Activated CD8-positive, alpha-beta T cell treated with anti-CD3 and anti-CD28 coated beads, Interleukin-2, amount 10 ng/mL, durations not matched to agents 7 days and 5 days (primary cell): ENCODE measurements at places on chromosomes 12 and 14. TPM values are rescaled to one million over a fixed set of nuclear protein-coding genes. Genes with fewer than 3 reads are reported as not detected.
A peak's percentile ranks its signal among the peaks of the same experiment; 100 is the strongest.

DNA sequence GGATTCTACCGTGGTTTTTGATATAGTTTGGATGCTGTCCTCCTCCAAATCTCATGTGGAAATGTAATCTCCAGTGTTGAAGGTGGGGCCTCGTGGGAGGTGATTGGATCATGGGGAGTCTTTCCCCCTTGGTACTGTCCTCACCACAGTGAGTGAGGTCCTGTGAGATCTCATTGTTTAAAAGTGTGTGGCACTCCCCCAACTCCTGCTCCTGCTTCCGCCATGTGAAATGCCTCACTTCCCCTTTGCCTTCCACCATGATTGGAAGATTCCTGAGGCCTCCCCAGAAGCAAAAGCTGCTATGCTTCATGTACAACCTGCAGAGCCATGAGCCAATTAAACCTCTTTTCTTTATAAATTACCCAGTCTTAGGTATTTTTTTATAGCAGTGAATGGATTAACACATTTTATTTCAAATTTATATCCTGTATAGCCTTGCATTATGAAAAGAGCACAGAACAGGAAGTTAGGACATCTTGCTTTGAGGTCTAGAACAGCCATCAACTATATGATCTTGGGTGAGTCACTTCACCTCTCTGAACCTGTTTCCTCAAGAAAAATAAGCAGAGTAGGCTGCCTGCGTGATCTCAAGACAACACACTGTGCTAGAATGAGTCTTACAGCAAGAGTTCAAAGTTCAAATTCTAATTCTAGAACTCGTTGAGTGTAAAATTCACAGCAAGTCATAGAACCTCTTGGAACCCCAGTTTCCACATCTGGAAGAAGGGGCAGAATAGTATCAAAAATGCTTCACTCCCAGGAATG lies 160.9 kb upstream of the EEA1 start:
- peak; percentile 47 for DNase-seq

The COL2A1 gene
- total RNA-seq, result not detected

The TDRD9 gene
- total RNA-seq, result 1.3 TPM

DNA sequence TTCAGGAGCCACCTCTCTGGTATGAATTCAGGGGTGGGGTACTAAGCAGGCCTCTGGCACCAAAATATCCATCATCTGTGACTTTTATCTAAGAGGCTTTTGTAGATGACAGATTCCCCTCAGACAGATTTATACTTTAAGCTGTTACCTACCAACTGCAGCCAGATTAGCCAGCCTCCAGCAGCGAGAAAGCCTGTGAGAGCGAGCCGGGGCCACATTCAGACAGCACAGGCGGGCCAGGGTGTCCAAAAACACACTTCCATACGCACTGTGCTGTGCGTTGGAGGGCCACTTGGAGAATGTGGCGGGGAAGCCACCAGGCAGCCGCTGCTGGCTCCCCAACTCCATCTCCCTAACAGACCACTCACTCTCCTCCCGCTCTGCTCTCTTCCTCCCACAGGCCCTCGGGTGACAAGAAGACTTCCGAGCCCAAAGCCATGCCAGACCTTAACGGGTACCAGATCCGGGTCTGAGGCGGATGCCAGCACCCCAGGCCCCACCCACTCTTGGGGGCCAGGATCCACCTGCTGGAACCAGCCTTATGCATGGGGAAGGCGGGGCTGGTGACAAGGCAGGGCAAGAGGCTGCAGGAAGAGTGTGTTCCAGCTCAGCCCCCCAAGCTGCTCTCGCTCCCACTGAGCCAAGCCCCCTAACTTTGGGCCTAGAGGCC lies 17.4 kb downstream of the VASH1 start:
- DNase-seq, result no peak

GRCh38 chr12:9951026-9951675 lies 19.0 kb upstream of the CLEC2A start:
- DNase-seq, result peak; percentile 70

DNA sequence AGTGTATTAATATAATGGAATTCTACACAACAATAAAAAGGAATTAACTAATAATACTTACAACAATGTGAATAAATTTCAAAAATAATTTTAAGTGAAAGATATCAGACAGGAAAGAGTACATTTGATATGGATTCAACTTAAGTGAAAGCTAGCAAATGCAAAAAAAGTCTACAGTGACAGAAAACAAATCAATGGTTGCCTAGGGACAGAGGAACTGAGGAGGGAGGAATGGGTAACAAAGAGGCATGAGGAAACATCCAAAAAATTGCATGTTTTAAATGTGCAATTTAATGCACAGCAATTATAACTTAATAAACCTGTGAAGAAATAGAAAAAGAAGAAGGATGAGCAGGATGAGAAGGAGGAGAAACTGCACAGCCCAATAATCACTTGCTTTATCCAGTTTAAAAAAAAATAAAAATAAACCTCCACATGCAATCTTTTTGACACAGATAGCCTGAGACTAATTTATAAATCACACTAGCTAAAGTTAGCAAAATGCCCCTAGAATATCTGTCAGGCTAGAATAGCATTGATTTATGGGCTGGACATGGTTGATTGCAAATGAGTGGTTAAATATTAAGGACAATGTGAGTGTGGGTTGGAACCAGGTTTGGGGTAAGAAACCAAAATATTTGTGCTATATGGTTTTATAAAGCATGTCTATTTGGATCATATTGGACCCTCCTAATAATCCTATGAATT lies 1089.1 kb downstream of the TRHDE start:
- no peak for DNase-seq

DNA sequence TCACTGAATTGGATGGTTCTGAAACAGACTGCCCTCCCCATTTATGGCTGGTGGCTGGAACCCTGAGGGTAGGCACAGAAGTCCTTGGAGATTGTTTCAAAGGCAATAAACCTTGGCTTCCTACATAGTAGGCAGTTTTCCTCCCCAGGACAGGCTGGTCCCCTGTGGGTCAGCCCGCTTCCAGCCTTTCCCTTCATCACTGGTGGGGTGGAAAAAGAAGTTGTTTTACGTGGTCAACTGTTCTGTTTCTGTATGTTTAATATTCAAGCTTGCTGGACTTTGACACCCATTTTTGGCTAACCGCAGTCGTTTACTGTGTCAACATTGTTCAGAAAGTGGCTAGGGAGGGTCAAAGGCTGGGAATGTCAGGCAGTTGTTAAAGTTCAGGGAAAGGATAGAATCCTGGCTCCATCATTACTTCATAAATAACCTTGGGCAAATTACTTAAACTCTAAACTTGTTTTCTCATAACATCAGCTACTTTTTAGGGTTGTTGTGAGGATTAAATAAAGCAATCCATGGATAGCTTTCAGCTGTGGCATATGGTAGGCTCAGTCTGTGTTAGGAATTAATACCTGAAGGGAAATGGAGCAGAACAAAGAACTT lies 2.4 kb downstream of the KLHDC2 start:
- no peak for DNase-seq

- DNase-seq, result no peak
These were observed 2.8 kb upstream of the WASHC4 start for GRCh38 chr12:105104762-105105161.

DNA sequence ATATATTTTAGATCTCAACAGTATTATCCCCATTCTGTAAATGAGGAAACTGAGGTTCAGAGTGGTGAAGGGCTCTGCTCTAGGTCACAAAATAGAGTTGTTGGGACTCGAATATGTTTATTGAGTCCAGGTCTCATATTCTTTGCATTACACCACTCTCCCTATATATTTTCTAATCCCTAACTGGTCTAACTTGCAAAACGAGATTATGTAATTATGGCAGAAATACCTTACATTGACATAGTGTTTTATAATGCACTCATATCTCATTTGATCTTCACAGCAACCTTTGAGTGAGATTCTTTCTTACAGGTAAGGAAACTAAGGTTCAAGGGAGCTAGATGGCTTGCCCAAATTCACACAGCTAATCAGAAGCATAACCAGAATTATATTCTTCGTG lies 106.9 kb upstream of the LRIG3 start:
- DNase-seq, result no peak

DNA sequence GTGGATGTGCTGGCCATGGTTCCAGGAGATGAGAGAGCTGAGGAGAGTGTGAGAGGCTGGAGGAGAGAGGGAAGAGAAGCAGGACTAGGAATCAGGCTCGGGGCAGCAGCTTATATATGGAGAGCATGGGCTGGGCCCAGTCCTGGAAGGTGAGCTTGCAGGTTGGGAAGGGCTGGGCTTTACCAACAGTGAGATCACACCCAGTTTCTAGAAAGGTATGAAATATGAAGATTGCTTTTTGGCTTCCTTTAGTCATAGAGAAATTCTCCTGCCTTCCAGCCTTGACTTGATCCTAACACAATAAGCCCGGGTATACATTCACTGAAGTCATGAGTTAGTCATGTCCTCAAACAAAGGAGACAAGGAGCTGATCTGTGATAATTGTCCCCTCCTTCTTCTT lies at the start of gene KRT6A:
KRT6A (minus strand) TSS at position 86 of the 400 bp plus-strand sequence; CDS start at position 17, 69 bp downstream.
- DNase-seq, result no peak

DNA sequence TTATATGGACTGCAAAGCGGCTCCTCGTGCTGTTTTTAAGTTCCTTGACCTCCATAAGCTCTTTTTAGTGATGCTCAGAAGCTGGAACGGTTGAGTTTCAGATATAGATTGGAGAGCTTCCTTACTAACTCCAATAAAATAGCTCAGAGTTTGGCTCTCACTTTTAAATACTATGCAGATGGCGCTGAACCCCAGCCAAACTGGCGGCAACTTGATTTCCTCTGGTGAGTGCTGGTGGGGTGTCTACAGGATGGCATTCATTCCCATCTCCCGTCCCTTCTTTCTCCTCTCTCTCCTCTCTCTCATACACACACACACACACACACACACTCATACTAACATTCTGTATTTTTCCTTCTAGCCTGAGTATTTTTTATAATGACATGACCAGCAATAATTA lies 346.3 kb downstream of the ETNK1 start:
- DNase-seq, result no peak

The EGLN3 gene
- total RNA-seq, result 12.7 TPM

The CD69 gene
- 115 TPM for total RNA-seq

The PNMA1 gene
- total RNA-seq, result 24.4 TPM

The FAM186B gene
- total RNA-seq, result 0.18 TPM

DNA sequence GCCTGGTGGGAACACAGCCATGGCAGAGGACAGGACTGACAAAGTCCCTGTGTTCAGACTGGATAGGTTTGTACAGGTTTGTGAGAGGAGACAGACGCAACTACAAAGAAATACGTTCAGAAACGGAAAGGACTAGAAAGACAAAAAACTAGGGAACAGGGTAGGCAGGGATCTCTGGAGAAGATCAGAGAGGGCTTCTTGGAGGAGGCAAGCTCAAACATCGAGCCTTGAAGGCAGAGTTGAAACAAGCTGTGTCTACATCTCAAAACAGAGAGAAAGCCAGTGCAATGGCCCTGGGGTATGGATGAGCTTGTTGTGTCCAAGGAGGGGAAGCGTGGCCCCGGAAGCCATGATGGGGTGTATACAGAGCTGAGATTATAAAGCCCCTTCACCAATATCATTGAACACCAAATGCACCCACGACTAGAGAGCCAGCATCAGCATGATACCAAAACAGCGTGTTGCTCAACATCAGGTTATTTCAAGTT lies 89.6 kb upstream of the NCOR2 start:
- no peak for DNase-seq

DNA sequence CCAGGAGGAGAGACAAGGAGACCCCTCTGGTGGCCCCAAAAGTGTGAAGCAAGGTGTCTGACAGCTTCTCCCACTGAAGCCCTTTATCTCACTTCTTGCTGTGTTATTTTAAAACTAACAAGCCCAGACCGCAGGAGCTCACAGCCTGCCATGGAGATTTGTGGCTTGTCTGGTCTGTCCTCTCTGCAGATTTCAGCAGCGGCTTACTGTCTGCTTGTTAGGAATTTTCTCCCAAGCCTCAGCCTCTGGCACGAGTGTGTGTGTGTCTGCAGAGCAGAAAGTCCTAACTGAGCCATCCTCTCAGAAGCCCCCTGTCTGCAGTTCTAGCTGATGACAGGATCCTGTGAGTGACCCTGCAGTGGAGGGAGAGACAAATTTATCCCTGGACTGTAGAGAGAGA lies 87.9 kb upstream of the HSPB8 start:
- DNase-seq, result no peak

DNA sequence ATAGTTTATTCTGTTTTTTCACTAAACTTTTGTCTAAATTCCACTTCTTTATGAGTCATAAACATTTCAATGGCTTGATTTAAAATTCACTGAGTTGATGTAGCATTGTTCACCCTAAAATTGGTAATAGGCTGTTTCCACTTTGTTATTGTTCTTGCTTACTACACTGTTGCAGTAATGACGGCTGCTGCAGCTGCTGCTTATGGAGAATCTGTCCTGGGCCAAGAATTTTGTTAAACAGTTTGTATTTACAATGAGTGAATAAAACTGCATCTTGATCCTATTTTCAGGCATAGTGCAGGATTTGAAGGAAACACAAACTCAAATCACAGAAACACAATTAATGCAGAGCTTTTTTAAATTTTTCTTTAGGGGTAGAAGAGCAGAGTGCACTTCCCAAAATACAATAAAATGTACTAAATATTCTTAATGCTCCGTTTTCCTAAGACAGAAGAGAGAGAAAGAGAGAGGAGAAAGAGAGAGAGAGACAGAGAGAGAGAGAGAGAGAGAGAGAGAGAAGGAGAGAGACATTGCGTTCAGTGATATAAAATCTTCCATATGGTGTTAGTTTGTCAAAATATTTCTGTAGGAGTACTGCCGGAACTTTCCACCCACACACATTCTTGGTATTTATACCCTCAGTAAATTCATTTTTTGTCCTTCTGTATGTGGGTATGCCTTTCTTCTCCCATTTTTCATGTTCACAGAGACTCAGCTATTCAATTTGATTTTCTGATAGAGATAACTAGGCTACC lies 266.4 kb downstream of the LRFN5 start:
- DNase-seq, result no peak

The TRPV4 gene
- not detected for total RNA-seq

- DNase-seq, result no peak
These were observed 746 bp upstream of the DUSP16 start for GRCh38 chr12:12563290-12563928.

The MED13L gene
- 74.7 TPM for total RNA-seq

DNA sequence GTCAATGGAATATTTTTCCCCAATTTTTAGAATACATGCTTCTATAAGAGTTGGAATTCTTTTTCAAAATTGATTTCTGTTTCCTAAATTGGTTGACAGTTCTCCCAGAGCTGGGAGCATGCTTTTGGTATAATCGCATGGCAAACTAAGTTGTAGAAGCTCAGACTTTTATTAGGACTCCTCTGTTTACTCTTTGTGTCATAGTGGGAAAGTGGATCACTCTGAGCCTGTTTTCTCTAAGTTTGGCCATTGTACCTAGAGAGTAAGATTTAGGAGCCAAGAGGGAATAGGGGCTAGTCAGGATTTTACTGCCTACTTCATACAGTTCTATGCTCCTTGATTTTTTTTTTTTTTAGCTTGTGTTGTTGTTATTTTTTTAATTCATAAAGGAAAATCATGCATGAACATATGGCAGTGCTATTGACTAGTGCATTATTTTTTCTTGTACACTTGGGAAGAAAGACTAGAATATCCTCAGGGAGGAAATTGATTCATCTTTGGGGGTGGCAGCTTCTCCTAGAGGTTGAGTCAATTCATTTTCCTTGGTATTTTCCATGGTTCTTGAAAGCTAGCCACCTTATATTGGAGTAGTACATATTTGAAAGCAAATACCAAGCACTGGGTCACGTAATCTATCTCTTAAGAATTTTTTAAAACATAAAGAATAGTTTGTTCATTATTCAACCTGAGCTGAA lies 77.7 kb upstream of the TRAF3 start:
- DNase-seq, result no peak

The POTEG gene
- total RNA-seq, result not detected
